ENCODE measurements at places on chromosomes 7 and 10.
A peak's percentile ranks its signal among the peaks of the same experiment; 100 is the strongest.

DNA sequence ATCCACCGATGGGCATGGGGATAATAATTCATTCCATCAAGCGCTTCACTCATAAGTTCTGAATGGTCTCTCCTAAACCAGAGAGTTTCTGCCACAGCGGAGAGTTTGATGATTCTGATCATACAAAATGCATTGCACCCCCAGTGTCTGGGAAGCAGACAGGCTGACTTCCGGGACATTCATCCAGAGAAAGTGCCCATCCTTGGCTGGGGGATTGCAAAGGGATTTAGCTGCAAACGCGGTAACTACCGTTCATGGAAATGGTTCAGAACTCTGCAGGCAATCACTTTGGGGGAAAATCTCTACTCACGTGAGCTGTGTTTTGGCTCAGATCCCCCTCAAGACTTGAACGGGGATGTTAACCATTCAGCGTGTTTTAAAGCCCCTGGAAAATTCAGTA, 33.4 kb upstream of the CALN1 start:
- no peaks in the 10 kb centered on the region for H3K36me3 ChIP-seq
- H3K27me3 ChIP-seq = no peaks in the 10 kb centered on the region
- no peak for DNase-seq
- no peaks in the 10 kb centered on the region for H3K4me1 ChIP-seq
- no peak overlapping the region for H3K27ac ChIP-seq

DNA sequence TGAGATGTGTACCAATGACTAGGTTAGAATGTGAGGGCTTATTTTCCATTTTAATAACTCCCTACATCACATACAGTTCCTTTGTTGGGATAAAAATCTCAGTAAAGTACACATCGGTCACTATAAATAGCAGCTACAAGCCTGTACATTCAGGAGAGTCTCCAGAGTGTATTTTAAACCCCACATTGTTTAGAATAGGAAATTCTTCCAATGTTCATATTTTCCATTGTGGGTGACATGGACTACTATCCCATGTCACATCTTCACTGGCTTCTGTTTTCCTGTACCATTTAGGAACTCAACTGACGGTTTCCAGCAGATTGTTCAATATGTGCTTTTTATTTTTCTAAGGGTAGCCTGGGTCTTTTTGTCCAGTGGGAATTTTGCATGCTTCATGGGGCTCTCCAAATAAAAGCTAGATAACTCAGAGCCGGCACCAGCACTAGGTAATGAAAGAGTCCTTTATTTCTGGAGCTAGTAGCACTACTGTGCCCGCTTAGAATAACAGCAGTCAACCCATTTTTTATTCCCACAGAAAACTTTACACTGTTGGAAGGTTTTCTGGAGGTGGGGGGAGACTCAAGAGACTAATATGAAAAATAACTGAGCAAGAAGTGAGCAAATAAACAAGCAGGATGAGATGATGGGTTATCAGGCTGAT, 100.5 kb downstream of the CALD1 start:
- H3K27ac ChIP-seq = peak overlapping the region; percentile 47
- no peaks in the 10 kb centered on the region for H3K27me3 ChIP-seq
- H3K4me3 ChIP-seq = no peak overlapping the region

DNA sequence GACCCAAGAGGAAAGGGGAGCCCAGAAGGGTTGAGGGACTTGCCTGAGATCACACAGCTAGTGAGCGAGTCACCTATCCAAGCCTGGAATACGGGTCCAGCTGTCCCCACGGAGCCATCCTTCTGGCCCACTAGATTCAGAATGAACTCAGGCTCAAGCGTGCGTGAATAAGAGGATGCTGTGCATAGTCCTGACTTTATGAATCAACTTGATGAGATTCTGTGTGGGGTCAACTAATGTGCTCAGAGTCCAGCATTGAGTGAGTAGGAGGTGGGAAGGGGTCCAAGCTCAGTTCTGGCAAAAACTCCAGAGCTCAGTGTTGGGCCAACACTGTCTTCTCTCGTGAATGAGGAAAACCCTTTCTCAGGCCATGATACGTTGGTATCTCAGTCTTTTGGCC, 41.4 kb downstream of the CAMK1D start:
- peak overlapping the region; percentile 43 for H3K4me3 ChIP-seq
- H3K27me3 ChIP-seq = no peaks in the 10 kb centered on the region
- no peaks in the 10 kb centered on the region for H3K36me3 ChIP-seq
- H3K27ac ChIP-seq = peak overlapping the region; percentile 66

- H3K27me3 ChIP-seq = no peaks in the 10 kb centered on the region
- H3K27ac ChIP-seq = no peak overlapping the region
- no peaks in the 10 kb centered on the region for H3K4me1 ChIP-seq
- no peak for DNase-seq
Measured at GRCh38 chr7:150432915-150433892, 17.2 kb upstream of the GIMAP8 start.

- no peaks in the 10 kb centered on the region for H3K36me3 ChIP-seq
- no peaks in the 10 kb centered on the region for H3K27me3 ChIP-seq
- H3K27ac ChIP-seq = no peak overlapping the region
- DNase-seq = no peak
- H3K4me3 ChIP-seq = no peak overlapping the region
Measured at GRCh38 chr7:129257168-129257567, 32.3 kb downstream of the AHCYL2 start.
